ENCODE measurements at places on chromosomes 1 and 21.

DNA sequence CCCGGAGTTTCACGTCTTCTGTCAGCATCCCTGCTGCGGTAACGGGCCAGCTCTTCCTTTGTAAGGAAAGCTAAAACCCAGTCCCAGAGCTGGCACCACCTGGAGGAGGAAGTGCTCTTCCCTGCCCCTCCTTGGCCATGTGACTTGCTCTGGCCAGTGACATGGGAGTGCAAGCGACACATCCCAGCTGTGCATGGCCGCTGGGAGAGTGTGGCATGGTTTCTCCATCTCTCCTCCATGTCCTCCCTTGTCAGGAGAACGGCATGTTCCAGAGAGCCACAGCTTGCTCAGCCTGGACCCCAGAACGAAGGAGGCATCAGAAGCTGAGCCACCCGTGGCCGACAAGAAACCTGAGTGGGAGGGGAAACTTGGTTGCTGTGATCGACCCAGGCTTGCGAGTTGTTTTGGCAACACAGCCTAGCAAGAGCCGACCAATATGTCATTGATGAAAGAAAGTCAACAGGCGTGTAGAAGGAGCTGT lies 2.7 kb upstream of the PRXL2B start:
- DNase-seq: peak; percentile 31

DNA sequence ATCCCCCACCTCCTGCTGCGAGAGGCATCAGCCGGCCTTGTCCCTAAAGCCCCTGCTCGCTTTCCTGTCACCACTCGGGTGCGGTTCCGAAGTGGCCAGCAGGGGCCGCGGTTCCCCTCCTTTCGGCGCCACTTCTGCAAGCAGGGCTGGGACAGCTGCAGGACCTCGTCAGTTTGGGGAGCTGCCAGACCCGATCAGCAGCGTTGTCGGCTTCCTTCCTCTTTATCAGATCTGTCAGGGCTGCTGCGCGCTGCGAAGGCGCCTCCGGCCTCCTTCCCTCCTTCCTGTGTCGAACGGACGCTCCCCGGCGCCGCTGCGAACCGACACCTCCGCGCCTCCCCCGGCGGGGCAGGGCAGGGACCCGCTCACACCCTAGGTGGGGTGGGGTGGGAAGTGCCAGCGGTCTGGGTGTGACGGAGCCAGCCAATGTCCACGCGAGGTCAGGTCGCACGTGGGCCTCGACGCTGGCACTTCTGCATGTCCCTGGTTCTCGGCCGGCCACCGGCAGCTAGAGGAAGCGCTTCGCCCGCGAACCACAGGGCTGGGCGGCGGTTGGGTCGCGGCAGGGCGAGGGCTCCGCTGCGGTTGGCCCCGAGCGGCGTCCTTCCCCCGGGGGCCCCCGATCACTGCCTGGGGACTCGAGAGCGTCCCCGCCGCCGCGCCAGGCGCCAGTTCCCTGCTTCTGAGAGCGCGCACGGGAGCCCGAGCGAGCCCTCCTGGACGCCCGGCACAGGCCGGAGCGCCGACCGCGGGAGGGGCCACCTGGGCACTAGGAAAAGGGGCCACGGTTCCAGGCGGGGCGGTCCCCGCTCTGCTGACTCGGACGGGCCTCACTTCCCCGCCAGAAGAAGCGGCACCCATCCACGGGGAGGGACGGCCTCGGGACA lies 81.8 kb downstream of the RUNX3 start:
- DNase-seq: peak; percentile 96

DNA sequence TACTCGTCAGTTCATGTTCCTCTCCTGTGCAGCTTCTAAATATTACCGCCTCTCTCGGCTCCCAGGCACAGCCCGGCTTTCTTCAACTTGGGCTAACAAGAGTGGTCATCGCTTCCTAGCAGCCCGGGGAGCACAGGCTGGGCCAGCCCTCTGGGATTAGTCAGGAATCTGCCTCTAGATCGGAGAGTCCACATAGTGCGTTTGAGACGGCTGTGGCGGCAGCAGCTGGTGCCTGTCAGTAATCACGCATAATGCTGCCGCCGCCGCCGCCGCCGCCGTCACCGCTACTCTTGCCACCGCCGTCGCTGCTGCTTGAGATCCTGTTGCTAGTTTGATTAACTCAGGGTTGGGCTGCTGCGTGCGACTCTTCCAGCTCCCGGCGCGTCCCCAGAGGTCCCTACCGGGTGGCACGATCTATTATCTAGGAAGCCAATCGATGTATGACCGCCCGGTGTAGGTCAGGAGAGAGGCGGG lies at the start of gene RXRG:
TSS of gene RXRG (minus strand) at position 230 of the 474 bp plus-strand sequence. CDS start 233 bp downstream, outside the sequence.
- peak; percentile 92 for DNase-seq

DNA sequence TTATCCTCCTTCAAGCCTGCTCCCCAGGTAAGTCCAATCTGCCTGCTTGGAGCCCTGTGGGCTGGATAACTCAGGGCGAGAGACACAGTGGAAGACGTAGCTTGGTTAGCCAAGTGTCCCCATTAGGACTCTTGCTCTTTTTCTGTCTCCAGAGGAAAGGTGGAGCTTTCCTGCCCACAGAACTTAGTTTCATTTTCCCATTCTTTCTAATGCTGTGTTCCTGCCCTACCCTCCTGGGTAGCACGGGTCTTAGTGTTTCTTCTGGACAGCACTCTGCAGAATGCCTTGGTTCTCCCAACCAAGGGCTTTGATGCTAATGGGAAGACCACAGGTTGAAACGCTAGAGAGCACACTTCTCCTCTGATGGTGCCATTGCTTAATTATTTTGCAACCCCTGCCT lies 92.5 kb upstream of the LRRC8D start:
- DNase-seq: no peak

DNA sequence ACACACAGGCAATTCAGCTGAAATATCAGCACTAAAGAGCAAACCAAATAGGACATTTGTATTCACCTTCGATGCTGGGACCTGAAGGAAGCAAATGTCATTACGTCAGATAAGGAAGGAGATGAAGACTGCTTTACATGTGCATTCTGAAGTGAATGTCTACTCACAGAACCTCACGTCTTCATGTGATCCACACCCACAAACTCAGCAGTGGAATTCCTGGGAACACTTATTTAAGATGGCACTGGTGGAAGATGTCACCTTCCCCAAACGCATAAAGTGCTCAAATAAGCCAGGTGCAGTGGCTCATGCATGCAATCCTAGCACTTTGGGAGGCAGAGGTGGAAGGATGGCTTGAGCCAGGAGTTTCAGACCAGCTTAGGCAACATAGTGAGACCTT lies 11.4 kb downstream of the PGBD5 start:
- DNase-seq: no peak

DNA sequence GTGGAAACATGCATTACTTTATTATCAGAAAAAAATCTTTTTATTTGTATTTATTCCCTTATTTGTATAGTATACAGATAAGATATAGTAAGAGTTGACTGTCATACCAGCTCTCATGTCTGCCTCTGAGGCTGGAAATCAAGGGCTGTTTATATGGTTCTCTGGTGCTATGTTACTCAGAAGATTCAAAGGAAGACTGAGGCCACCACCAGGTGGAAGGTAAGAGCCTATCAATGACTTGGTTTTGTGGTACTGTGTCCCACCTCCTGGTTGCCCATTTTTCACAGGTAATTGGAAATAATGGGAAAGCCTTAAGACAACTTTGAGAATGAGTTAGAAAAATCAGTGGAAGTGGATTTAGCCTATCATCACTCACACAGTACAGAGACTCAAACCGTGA lies 342.1 kb downstream of the DSCAM start:
- DNase-seq: no peak

DNA sequence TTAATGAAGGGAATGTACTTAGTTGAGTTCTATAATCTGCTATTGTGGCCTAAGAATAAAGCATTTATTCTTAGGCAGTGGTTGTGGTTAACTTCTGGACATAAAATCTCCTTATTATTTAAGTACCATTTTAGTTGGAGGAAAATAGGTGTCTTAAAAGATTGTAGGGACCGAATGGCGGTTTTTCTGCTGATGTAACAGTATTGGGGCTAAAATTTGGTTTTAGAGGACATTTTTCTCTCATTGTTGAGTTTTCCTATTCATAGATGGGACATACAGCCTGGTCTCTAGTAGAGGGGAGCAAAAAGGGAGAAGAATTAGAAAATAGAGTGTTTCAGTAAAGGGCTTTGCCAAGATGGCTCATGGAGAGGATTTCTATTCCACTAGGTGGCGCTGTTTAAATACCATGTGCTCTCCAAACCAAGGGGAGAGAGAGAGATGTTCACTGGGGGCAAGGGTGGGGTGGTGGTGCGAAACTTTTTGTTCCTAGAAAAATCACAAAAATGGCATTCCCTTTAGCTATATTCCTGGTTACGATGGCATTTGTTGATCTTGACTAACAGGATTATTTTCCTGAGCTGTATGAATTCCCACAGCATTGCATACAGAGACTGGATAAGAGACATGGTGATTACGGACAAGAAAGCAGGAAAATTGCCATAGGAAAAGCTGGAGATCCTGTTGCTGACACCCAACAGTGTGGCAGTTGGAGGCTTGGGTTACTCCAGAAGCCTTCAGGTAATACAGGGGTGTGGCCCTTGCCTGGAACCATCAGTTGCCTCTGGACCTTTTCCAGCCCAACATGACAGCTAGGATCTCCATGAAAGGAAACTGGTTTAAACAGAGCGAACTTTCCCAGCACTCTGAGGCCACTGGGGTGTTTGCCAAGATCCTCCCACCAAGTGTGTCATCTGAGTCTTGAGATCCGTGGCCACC lies 18.2 kb upstream of the FCGR2A start:
- peak; percentile 70 for DNase-seq

DNA sequence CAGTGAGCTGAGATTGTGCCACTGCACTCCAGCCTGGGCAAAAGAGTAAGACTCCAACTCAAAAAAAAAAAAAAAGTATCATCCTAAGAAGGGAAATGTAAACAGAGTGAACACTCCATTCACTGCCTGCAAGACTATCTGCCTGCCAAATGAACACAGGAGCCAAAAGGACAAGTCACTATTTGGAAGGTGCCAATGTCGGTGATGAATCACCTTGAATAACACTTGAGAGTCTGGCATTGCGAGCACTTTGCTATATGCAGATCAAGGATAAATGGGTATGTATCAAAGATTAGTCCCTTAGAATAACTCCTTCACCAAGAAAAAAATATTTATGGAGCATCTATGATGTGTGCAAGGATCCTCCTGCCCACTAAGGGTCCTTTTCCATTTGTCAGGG lies 6.6 kb downstream of the UBR4 start:
- no peak for DNase-seq

DNA sequence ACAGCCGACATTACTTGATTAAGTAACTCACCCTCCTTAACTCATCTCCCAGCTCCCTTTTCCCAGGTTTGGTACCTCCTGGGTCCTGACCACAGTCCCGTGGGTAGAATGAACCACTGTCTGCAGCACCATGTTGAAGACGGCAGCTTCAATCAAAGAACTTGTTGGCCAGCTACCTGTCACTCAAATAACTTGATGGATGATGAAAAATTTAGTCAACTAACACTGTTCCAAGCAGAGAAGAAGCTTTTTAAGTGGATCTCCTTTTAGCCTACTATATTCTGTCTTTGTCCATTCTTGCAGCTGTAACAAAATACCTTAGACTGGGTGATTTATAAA lies 138.4 kb upstream of the F3 start:
- no peak for DNase-seq

GRCh38 chr1:160207771-160208556 lies 2.8 kb downstream of the PEA15 start:
- DNase-seq: peak; percentile 91

DNA sequence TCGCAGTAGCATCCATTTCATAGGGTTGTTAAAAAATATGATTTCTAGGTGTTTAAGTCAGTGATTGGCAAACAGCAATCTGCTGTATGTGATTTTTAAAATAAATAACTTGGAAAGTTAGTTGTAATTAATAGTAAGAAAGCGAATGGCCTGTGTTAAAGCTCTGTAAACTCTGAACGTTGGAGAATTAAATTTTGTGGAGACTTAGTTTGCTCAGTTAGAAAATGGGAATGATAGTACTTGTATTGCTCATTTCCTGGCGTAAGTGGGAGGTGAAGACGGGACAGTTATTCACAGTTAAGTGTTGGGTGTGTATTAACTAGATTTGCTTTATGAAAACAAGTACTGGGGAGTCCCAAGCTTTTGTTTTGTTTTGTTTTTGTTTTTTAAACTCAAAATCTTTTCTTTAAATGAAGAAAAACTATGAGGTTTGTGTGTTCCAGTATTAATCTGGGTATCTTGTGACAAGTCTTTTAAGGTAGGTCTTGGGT lies 995 bp downstream of the CACYBP start:
- no peak for DNase-seq

DNA sequence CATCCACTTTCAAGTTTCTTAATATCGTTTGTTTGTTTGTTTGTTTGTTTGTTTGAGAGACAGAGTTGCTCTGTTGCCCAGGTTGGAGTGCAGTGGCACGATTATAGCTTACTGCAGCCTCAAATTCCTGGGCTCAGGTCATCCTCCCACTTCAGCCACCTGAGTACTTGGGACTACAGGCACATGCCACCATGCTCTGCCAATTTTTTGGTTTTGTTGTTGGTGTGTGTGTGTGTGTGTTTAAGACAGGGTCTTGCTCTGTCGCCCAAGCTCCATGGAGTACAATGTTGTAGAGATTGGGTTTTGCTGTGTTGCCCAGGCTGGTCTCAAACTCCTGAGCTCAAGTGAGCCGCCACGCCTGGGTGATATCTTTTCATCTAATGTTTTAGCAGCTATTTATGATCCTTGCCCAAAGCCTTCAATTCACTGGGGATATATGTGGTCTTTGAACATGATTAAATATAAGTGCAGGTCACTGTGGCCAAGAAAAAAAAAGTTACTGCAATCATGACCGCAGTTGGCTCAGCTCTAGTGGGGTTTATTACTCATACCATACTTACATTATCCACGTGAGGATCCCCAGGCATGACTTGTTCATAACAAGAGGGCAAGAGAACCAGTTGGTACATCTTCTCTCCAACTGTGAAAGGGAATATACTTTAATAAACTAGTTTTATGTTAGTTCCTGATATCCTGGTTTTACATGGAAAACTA lies 8.0 kb downstream of the RRP1B start:
- DNase-seq: no peak

GRCh38 chr1:11335417-11336056 lies 62.5 kb downstream of the UBIAD1 start:
- DNase-seq: no peak

DNA sequence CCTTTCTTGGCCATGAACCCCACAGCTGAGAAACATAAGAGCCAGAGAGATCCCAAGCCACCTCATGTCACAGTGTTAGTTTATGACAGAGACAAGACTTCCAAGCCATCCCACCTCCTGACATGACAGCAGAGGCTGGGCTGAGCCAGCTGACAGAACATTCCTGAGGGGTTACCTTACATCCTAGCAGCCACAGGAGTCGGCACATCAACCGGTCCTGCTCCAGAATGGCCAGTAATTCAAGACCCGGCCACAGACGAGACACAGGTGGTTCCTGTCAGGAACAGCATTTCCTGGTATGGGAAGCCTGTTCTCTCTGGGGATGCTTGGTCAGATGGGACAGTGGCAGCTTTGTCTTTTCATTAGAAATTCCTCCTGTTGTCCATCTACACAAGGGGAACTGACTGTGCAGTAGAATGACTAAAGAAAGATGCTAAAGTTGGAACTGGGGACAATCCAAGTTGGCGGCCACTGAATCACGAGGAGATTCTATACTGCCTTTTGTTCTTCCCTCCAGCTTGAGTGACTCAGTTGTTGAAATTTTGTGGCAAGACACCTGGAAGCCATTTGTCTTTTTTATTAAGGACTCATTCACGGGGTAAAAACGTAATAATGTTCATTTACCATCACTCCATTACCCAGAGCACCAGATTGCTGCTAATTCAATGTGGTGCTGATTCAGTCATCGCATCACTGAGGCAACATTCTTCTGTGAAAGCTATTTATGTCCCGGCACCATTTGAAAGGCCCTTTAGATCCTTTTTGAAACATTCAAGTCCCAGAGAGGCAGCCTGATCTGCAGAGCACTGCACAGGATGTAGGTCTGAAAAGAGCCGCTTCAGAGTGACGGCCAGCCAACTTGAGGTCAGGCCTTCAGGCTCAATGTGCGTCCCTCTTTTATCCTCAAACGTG lies 37.2 kb upstream of the NPL start:
- peak; percentile 53 for DNase-seq
